ENCODE measurements at places on chromosomes 13 and 19.

DNA sequence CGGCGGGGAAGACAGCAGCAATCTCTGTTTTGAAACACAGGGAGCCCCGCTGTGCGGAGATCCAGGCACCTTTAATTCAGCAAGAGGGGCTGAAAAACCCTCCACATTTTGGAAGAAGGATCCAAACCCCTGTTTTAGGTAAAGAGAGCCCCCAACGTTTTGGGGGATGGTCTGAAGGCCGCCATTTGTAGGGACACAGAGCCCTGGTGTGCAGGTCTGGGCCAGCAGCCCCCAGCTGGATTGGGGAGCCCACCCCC lies 3.5 kb upstream of the HOOK2 start:
- no peak for DNase-seq

GRCh38 chr19:32294871-32295438 lies 50.5 kb upstream of the ZNF507 start:
- no peak for DNase-seq

GRCh38 chr13:109728791-109729731 lies 57.3 kb downstream of the IRS2 start:
- DNase-seq: no peak

DNA sequence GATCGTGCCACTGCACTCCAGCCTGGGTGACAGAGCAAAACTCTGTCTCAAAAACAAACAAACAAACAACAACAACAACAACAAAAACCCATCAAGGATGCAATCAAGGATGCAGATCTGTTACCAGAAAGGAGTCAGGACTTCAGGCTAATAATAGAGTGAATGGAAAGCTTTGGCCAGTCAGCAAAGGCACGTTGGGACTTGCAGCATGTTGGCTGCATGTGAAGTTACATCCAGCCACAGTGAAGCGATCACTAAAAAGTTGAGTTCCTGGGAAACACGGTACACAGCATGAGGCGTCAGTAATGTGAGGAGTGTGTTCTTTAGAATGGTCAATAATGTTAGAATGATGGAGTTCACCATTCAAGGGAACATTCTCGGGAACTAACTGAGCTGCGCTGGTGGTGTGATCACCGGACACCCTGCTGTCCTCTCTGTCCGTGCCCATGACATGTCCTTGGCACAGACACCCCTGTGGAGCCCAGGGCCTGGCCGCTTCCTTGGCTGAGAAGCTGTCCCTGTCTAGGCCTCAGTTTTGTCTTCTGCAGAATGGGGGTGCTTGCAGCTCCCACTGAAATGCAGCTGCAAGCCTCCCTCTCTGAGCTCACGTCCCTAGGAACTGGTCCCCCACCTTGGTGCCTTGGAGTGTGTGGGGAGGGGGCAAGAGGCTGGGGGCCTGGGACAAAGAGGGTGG lies 2.3 kb upstream of the LGALS7B start:
- no peak for DNase-seq

- no peak for DNase-seq
Measured at GRCh38 chr13:42728507-42729180, 52.7 kb upstream of the FAM216B start.

DNA sequence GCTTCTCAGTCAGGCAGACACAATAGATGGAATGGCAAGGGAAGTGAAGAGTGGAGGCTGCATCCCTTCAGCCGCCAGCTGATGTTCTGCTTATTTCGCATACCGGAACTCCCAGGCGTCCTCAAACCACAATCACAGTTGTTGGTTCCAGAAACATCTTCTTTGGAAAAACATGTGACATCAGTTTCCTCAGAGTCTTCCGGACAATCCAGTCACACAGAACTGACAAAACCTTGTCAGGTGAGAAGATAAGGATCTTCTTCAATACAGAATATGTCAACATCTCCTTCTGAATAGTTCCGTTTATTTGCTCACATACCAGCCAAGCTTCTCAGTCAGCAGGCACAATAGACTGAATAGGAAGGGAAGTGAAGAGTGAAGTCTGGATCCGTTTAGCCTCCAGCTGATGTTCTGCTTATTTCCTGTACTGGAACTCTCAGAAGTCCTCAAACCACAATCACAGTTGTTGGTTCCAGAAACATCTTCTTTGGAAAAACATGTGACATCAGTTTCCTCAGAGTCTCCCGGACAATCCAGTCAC lies 45.1 kb upstream of the CEACAM21 start:
- DNase-seq: no peak

GRCh38 chr13:51760592-51760991 lies 43.4 kb downstream of the DHRS12 start:
- no peak for DNase-seq

DNA sequence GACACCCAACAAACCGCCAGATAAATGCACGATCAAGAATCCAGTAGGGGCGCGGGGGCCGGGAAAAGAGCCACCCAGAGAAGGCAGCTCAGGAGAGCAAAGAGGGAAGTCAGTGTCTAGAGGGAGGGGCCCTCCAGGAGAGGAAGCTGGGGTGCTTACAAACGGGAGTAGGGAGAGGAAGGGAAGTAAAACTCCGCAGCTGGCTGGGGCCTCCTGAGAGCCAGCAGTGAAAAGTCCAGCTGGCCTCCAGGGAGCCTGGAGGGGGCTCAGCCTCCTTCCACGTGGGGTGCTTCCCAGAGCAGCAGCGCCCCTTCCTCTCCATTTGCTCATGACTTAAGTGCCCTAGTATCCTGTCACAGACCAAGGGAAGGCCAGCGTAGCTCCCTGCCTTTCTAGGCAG lies 51.8 kb downstream of the TMED1 start:
- DNase-seq: no peak

- DNase-seq: no peak
Measured at GRCh38 chr19:43782311-43782660, 1.5 kb upstream of the KCNN4 start.
